ENCODE measurements at places on chromosomes 1 and 21.

GRCh38 chr1:43243299-43243698, 26.5 kb upstream of the TMEM125 start:
- DNase-seq = no peak

- DNase-seq = no peak
Measured at GRCh38 chr1:212035835-212036605, 472 bp downstream of the DTL start.

- DNase-seq = no peak
Measured at GRCh38 chr1:222301652-222302051, 246.3 kb downstream of the HHIPL2 start.

- DNase-seq = peak; percentile 40
Measured at GRCh38 chr1:64898107-64898861, 68.1 kb downstream of the JAK1 start.

DNA sequence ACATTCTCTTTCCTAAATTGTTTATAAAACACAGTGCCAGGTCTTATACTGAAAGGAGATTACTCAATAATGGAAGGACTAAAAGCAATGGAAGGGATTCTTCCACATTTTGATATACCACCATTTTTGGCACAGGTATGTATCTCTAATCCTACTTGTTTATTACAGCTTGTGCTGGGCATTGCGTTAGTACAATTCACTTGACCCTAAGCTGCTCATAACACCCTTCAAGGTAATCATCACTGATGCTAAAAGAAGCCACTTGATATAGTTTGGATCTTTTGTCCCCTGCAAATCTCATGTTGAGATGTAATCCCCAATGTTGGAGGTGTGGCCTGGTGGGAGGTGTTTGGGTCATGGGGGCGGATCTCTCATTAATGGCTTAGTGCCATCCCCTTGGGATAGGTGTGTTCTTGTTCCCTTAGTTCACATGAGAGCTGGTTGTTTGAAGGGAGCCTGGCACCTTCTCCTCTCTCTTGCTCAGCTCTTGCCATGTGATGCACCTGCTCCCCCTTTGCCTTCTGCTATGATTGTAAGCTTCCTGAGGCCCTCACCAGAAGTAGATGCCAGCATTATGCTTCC, 71.1 kb downstream of the NIBAN1 start:
- DNase-seq = no peak

Data from activated CD4-positive, alpha-beta T cell treated with anti-CD3 and anti-CD28 coated beads for 48 hours (primary cell).